ENCODE measurements at places on chromosomes 6 and 20. TPM values are rescaled to one million over a fixed set of nuclear protein-coding genes. Genes with fewer than 3 reads are reported as not detected.
A peak's percentile ranks its signal among the peaks of the same experiment; 100 is the strongest.

- DNase-seq: peak; percentile 50
- H3K27me3 ChIP-seq: no peaks in the 10 kb centered on the region
- H3K4me1 ChIP-seq: peaks cover 37% of the 10 kb centered on the region
- H3K27ac ChIP-seq: peak overlapping the region; percentile 58
These were observed 15.7 kb downstream of the NRSN2 start for GRCh38 chr20:362271-363254.

DNA sequence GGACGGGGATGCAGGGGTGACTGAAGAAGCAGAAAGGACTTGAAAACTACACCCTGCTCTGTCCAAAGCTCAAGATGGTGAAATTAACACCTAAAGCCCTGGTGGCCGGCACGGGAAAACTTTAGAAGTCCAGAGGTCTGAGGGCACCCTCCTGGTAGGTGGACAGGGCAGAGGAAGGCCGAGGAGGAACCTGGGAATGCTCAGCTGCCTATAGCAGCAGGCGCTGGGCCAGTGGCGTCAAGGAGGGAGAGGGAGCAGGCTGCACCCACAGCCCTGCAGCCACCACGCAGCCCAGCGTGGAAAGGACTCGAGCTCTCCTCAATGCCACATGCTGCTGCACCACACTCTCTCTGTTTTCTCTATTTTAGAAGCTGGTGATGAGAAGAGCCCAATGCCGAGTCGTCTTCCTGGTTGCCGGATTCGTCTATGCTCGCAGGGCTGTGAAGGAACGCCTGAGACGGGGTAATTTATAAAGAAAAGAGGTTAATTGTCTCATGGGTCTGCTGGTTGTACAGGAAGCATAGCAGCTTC is 248.3 kb upstream of the AFDN start:
- no peaks in the 10 kb centered on the region for H3K4me1 ChIP-seq
- no peak overlapping the region for H3K27ac ChIP-seq
- peaks cover 5% of the 10 kb centered on the region for H3K27me3 ChIP-seq
- DNase-seq: no peak
- H3K4me3 ChIP-seq: no peak overlapping the region

DNA sequence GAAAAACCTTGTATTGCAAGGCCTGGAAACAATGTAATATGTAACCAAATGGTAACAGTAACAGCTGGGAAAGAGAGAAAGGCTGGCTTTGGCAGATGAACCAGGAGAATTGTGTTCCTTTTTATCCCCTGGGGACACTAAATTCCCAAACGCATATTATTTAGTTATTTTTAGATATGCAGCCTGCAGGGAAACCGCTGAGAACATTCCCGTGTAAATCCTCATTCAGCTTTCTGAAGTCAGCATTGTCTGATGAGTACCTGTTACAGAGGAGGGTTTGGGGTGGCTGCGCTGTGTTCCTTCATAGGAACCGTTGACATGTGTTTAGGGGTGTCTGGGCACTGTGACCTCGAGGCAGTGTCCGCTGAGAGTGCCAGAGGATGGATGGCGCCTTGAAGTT is 101.3 kb downstream of the SMOC2 start:
- H3K27me3 ChIP-seq: no peaks in the 10 kb centered on the region
- H3K4me1 ChIP-seq: no peaks in the 10 kb centered on the region
- H3K4me3 ChIP-seq: no peak overlapping the region
- no peak overlapping the region for H3K27ac ChIP-seq
- H3K36me3 ChIP-seq: no peaks in the 10 kb centered on the region

Gene NINL
- 2.3 TPM for total RNA-seq

- peaks cover 54% of the 10 kb centered on the region for H3K4me1 ChIP-seq
- peak; percentile 80 for DNase-seq
- peaks cover 11% of the 10 kb centered on the region for H3K36me3 ChIP-seq
- H3K27me3 ChIP-seq: no peaks in the 10 kb centered on the region
These were observed 244.9 kb downstream of the TSHZ2 start for GRCh38 chr20:53216856-53217576.

GRCh38 chr6:144621332-144621731 is 336.2 kb downstream of the UTRN start:
- no peaks in the 10 kb centered on the region for H3K4me1 ChIP-seq
- no peak overlapping the region for H3K4me3 ChIP-seq
- no peak overlapping the region for H3K27ac ChIP-seq

Measured in activated CD4-positive, alpha-beta T cell treated with anti-CD3 and anti-CD28 coated beads, Interleukin-2, amount 10 ng/mL, durations not matched to agents 7 days and 5 days (primary cell).